ENCODE measurements at places on chromosomes 6 and 20. TPM values are rescaled to one million over a fixed set of nuclear protein-coding genes. Genes with fewer than 3 reads are reported as not detected.

The GGTLC1 gene
- total RNA-seq = not detected

DNA sequence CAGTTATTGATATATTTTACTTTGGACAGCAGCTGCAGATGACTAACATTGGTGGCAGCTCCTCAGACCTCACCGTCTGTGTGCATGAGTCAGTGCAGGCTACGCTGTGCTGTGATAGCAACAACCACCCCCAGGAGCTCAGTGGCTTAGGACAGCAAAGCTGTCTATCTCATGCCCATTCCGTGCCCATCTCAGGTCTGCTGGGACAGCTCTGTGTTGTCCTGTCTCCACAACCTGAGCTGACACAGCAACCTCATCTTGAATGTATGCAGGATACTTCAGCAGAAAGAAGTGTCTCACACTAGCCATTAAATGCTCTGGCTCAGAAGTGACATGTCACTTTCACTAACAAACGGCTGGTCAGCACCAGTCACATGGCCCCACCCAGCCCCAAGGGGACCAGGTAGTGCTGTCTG is 47.7 kb downstream of the BANF2 start:
- no peak for DNase-seq

- no peak for DNase-seq
Observed at GRCh38 chr20:13183005-13183404, 38.1 kb upstream of the ISM1 start.

DNA sequence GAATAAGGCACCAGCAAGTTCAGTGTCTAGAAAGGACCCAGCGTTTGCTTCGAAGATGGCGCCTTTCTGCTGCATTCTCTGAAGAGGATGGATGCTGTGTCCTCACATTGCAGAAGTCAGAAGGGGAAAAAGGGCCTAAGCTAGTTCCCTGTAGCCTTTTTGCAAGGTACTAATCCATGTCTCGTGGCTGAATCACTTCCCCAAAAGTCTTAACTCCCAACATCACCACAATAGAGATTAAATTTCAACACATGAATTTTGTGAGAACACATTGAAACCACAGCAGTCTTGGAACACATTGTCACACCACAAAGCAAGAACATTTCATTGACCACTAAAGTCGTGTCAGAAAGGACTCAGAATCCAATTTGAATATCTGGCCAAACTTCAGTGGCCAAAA is 42.1 kb downstream of the KLHL31 start:
- DNase-seq = no peak

- no peak for DNase-seq
Observed at GRCh38 chr20:19961293-19961692, 55.9 kb upstream of the NAA20 start.

DNA sequence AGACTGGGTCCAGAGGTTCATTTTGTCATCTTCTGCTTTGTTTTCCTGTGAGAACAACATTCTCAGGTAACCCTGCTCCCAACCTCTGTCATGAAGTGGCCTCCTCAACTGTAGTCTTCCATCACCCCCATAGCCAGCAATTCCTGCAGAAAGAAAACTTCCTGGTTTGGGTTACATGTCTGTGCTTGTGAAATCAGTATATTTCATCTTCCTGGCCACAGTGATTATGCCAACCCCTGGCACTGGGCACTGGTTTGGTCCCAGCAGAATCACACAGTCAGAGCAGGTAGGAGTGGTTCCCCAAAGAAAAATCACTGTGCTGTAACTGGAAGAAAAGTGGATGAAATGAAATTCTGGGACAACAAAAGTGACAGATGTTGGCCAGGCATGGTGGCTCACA is 52.5 kb downstream of the CRYBG1 start:
- DNase-seq = no peak

Data from activated naive CD4-positive, alpha-beta T cell treated with anti-CD3 and anti-CD28 coated beads for 36 hours (primary cell).